ENCODE measurements at places on chromosomes 4 and X. TPM values are rescaled to one million over a fixed set of nuclear protein-coding genes. Genes with fewer than 3 reads are reported as not detected.

GPR101 gene
- not detected for total RNA-seq

TLR6 gene
- 5.3 TPM for total RNA-seq

NLRP2B gene
- 0.66 TPM for total RNA-seq

UGT2B10 gene
- not detected for total RNA-seq

CSAG1 gene
- total RNA-seq: not detected

DNA sequence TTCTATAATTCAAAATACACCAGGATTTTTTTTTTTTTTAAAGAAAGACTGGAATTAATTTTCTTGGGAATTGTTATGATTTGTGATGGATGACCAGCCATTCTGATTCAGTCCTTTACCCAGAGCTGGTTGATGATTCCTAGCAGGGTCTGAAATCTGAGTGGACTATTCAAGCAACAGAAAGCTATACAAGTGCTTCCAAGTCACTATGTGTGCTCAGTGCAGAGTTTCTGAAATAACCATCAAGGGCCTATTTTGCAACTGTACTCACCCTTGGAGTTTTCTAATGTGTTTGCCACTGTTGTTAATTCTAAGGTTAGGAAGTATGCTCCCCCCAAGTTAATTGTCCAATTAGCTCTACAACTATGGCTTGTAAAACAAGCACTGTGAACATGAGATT lies 137.7 kb upstream of the RAPGEF2 start:
- DNase-seq: no peak

- peak; percentile 53 for DNase-seq
Measured at GRCh38 chrX:101417981-101418841, 10.2 kb downstream of the HNRNPH2 start.

DNA sequence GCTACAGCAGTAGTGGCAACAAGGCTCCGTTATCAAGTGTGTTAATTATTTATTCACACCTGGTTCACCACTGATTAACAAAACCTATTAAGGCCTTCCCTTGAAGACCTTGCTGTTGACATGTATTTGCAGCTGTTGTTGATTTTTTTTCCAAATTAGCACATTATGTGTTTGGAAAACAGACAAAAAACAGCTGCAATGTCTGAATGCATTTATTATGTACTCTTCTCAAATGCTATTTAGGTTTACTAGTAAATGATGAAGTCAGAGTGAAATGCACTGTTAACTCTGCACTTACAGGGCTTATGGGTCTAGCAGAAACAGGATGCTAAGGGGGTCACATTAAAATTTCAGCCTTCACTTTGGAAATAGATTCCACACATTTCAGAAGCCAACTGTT lies 99.5 kb upstream of the PCDH7 start:
- DNase-seq: no peak

- no peak for DNase-seq
Measured at GRCh38 chr4:76680952-76681351, 217.0 kb downstream of the SOWAHB start.

DNA sequence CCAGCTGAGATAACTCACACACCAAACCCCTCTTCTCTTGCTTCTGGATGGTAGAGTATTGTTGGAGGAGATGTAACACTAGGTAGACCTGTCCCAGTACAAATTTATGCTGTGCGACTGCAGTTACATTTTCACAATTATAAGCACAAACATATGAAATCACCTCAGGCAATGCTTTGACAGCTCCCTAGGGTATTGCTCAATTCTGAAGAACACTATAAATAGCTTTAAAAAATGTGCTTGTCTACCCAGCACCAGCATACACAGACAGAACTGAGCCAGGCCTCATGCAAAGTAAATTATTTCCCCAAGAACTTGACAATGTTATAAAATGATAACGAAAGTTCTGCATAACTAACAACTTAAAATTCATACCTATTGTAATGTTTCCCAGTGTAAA lies 1999.1 kb upstream of the ADGRL3 start:
- DNase-seq: no peak

- no peak for DNase-seq
Measured at GRCh38 chr4:15438939-15439524, 11.2 kb downstream of the C1QTNF7 start.

GRCh38 chr4:40309250-40309774 lies 25.8 kb upstream of the CHRNA9 start:
- peak; percentile 92 for DNase-seq

All from breast epithelium (tissue), 4 donors.